ENCODE measurements at places on chromosomes 2 and 18.

GRCh38 chr2:52810460-52810859 is 957.1 kb upstream of the CHAC2 start:
- peak; percentile 3 for DNase-seq

GRCh38 chr2:227472265-227473121 is 537 bp downstream of the AGFG1 start:
- DNase-seq = peak; percentile 26

GRCh38 chr2:33365264-33365970 is 111.0 kb upstream of the RASGRP3 start:
- DNase-seq = no peak

DNA sequence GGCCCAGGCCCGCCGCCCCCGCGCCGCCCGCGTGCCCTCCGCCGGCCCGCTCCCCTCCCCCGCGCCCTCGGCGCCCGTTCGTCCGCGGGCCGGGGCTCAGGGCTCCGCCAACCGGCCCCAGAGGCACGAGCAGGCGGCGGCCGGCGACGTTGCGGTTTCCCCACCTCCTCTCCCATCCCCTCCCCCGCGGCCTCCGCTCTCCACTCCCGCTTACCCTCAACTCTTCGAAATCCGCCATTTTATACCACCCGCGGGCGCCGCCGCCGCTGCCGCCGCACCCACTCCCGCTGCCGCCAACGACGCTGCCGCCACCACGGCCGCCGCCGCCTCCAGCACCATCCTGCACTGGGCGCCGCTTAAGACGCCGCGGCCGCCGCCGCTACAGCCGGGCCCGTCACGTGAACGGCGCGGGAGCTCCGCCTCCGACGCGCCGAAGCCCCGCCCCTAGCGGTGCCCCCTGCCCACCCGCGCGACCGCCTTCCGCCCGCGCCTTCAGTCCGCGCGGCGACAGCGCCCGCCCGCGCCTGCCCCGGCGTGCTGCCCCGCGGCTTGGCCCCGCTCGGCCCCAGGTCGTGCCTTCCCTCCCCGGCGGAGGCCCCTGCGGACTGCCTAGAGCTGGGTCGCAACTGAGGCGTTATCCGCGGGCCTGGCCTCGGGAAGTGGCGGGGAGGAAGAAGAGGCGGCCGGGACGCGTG is at the start of the genes KATNAL2 and PIAS2:
TSS of gene KATNAL2 (plus strand) at position 495 of the 695 bp plus-strand sequence. CDS start 29,271 bp downstream, outside the sequence.
TSS of gene PIAS2 (minus strand) at position 400 of the 695 bp plus-strand sequence. CDS start at position 238, 162 bp downstream.
- DNase-seq = peak; percentile 54

GRCh38 chr18:52341608-52342381 is 1.8 kb downstream of the DCC start:
- DNase-seq = no peak

DNA sequence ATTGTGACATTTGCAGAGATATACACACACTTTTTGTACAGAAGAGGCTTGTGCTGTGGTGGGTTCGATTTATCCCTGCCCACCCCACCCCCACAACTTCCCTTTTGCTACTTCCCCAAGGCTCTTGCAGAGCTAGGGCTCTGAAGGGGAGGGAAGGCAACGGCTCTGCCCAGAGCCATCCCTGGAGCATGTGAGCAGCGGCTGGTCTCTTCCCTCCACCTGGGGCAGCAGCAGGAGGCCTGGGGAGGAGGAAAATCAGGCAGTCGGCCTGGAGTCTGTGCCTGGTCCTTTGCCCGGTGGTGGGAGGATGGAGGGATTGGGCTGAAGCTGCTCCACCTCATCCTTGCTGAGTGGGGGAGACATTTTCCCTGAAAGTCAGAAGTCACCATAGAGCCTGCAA is 40.0 kb downstream of the STEAP3 start:
- DNase-seq = no peak

DNA sequence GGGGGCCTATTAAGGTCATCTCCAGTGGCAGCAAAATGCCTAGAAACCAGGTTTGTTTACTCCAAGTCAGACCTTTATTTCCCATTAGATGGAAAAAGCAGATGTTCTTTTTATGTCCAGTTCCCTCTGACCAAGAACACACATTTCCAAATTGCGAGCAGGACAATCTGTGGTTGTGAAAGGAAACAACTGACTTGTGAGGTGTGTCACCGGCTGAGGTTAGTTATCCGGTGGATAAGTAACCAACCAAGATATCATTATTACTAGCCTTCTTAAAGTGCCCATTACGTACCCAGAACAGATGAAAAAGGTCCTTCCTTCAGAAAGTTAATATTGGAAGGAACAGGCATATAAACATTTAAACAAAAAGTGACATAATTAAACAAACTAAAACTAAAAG is 112.9 kb downstream of the THADA start:
- no peak for DNase-seq
